CD8-positive, alpha-beta memory T cell (primary cell): ENCODE measurements at places on chromosomes 7 and 10. TPM values are rescaled to one million over a fixed set of nuclear protein-coding genes. Genes with fewer than 3 reads are reported as not detected.

The EPO gene
- 0.22 TPM for total RNA-seq

The CRYGN gene
- total RNA-seq = not detected

The EN2 gene
- total RNA-seq = not detected

The MMD2 gene
- total RNA-seq = not detected

GRCh38 chr10:117790179-117790578 lies 247.6 kb downstream of the EMX2 start:
- no peaks in the 10 kb centered on the region for H3K4me1 ChIP-seq
- no peak for DNase-seq
- no peak overlapping the region for H3K4me3 ChIP-seq
- no peaks in the 10 kb centered on the region for H3K27me3 ChIP-seq

DNA sequence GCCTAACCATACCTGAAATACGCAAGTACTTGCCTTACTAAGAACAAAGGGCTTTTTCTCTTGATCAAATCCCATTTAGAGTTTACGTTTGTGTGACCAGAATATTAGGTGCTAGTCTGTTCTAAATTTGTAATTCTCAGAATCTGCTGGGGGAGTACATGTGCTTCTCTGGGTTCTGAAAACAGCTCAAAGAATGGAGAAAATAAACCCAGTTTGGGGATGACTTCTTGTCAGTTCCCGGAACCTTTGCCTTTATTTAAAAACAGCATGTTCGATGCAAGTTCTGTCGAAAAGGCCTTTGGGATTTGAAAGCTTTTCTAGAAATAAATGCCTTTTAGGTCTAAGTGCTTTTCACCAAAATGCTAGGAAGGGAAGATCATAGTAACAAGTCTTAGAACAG lies 147.0 kb downstream of the ARID5B start:
- H3K4me3 ChIP-seq = peak overlapping the region; percentile 47
- peak overlapping the region; percentile 60 for H3K27ac ChIP-seq
- peaks cover 13% of the 10 kb centered on the region for H3K36me3 ChIP-seq
- peaks cover 92% of the 10 kb centered on the region for H3K4me1 ChIP-seq

GRCh38 chr10:127046975-127047877 lies 142.0 kb downstream of the DOCK1 start:
- no peaks in the 10 kb centered on the region for H3K36me3 ChIP-seq
- no peak overlapping the region for H3K27ac ChIP-seq
- no peaks in the 10 kb centered on the region for H3K27me3 ChIP-seq
- DNase-seq = no peak
- no peaks in the 10 kb centered on the region for H3K4me1 ChIP-seq

DNA sequence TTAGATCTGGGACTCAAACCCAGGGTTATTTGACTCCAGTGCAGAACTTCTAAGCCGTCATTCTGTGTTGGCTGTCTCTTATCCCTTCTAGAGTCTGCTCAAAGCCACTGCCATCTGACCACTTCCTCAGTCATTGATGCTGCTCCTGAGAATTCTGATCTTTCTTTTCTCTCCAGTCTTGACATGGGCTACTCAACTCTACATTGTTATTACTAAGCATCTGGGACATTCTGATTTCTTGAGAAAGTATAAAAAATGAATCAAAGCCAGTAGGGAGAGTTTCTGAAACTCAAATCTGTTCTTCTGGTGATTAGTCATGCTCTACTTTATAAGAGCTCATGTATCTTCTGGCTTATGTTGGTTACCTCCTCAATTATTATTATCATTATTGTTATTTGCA lies 48.7 kb downstream of the ANK3 start:
- no peak overlapping the region for H3K4me3 ChIP-seq
- no peaks in the 10 kb centered on the region for H3K4me1 ChIP-seq
- H3K27ac ChIP-seq = no peak overlapping the region

- no peaks in the 10 kb centered on the region for H3K27me3 ChIP-seq
- DNase-seq = no peak
- peaks cover 26% of the 10 kb centered on the region for H3K4me1 ChIP-seq
These were observed 2.1 kb downstream of the ZNF273 start for GRCh38 chr7:64905133-64905532.

DNA sequence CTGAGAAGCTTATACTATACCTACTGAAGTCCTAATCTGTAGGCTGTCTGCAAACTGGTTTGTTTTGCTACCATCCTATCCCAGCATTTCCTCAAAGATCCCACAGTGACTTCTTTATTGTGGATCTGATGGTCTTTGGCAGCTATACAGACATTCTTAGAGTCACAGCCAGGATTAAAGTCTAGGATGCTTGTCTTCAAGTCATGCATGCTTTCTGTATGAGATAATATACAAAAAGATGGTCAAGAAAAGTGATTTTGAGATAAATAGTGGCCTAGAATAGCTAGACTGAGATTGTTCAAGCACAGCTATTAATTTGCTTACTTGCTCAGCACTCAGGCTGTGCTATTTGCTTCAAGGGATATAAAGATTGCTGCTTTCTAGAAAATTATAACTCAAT lies 454.4 kb downstream of the AUTS2 start:
- no peaks in the 10 kb centered on the region for H3K27me3 ChIP-seq
- no peak overlapping the region for H3K27ac ChIP-seq
- no peak overlapping the region for H3K4me3 ChIP-seq
- H3K4me1 ChIP-seq = no peaks in the 10 kb centered on the region
- no peaks in the 10 kb centered on the region for H3K36me3 ChIP-seq

GRCh38 chr7:24974026-24974832 lies 5.7 kb downstream of the OSBPL3 start:
- no peaks in the 10 kb centered on the region for H3K36me3 ChIP-seq
- peaks cover 59% of the 10 kb centered on the region for H3K4me1 ChIP-seq
- DNase-seq = no peak
- H3K4me3 ChIP-seq = no peak overlapping the region
- no peaks in the 10 kb centered on the region for H3K27me3 ChIP-seq

DNA sequence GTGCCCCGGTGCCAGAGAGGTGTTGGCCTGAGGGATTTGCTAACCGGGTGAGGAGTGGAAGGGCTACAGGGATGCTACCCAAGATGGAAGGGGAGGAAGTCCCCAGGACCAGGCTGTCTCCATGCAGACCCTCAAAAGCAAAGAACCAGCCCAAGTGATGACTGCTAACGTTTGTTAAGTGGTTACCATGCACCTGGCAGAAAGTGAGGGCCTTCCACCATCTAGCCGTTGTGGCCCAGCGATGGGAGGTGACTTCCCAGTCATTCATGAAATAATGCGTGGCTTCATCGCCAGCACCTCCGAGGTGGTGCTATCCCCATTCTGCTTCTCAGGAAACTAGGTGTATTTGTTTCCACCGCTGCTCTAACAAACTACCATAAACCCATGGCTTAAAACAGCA lies 86.8 kb upstream of the LANCL2 start:
- no peak overlapping the region for H3K27ac ChIP-seq
- H3K4me1 ChIP-seq = no peaks in the 10 kb centered on the region
- no peak overlapping the region for H3K4me3 ChIP-seq
- H3K36me3 ChIP-seq = no peaks in the 10 kb centered on the region
- no peaks in the 10 kb centered on the region for H3K27me3 ChIP-seq
- DNase-seq = no peak

GRCh38 chr10:65365878-65366277 lies 1560.0 kb upstream of the LRRTM3 start:
- no peaks in the 10 kb centered on the region for H3K4me1 ChIP-seq
- no peaks in the 10 kb centered on the region for H3K27me3 ChIP-seq
- H3K27ac ChIP-seq = no peak overlapping the region
- H3K36me3 ChIP-seq = no peaks in the 10 kb centered on the region

GRCh38 chr10:30705101-30705624 lies 75.6 kb upstream of the LYZL2 start:
- no peaks in the 10 kb centered on the region for H3K36me3 ChIP-seq
- peak overlapping the region; percentile 83 for H3K4me3 ChIP-seq
- peak; percentile 44 for DNase-seq
- H3K27me3 ChIP-seq = no peaks in the 10 kb centered on the region
